Lower leg skin (tissue), 4 donors: ENCODE measurements at places on chromosomes 11 and 22. TPM values are rescaled to one million over a fixed set of nuclear protein-coding genes. Genes with fewer than 3 reads are reported as not detected.

NCF4 gene
- 5.4 TPM for total RNA-seq

GRCh38 chr11:104301776-104302175 is 137.8 kb upstream of the PDGFD start:
- DNase-seq = no peak

DNA sequence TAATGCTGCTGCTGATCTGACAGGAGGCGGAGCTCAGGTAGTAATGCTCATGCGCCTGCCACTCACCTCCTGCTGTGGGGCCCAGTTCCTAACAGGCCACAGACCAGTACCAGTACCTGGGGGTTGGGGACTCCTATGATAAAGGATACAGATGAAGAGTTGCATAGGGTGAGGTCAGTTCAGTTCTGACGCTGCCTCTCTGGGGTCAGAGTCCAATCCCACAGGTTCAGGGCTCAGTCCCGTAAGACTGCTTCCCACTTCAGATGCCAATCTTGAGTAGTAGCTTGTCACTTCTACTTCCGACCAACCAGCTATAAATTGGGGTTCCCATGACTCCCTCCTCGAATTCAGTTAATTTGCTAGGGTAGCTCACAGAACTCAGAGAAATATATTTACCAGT is 8.6 kb downstream of the ASRGL1 start:
- no peak for DNase-seq

- DNase-seq = no peak
Observed at GRCh38 chr11:111532365-111532709, 8.2 kb upstream of the LAYN start.

GRCh38 chr11:134784568-134784967 is 372.5 kb upstream of the B3GAT1 start:
- no peak for DNase-seq

DNA sequence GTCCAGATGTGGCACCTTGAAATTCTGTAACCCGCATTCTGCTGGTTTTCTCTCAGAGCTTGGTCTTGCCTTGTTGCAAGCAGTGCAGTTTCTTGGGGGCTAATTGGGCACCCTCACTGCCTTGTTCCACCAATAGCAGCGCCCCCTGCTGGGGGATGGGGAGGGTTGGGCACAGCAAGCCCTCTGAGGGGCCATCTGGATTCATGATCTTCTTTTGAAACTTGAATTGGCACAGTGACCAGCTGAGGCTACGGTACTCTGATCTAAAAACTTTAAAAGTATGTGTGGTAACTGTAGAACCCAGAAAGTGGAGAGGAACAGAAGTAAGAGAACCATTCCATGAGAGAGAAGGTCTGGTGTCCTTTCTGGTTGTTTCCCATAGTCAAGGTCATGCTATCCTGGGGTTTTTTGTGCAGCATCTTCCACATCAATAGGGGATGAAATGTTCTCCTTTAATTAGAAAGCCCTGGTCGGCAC is 64.2 kb downstream of the MED15 start:
- DNase-seq = no peak

APOL1 gene
- total RNA-seq = 0.46 TPM

DNA sequence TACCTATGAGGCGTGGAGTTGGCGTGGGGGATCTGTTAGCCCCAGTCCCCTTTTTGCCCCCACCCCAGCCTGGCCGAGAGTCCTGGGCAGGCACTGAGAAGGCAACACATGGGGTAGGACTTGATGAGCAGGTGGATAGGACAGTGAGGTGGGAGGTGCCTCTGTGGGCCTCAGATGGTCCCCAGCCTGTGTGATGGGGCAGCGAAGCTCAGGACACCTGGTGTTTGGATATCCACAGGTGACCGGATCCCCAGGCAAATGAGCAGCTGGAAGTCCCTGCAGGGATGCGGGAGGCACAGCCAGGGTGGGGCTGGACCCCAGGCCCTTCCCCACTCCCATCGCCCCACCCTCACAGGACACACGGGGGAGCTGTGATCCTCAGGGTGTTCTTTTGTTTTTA is 9.7 kb downstream of the FBLN1 start:
- no peak for DNase-seq

- no peak for DNase-seq
Observed at GRCh38 chr11:127182586-127183203, 182.1 kb upstream of the KIRREL3 start.

GRCh38 chr22:19718456-19719049 is 4.2 kb downstream of the SEPTIN5 start:
- DNase-seq = no peak

- no peak for DNase-seq
Observed at GRCh38 chr11:22207162-22207561, 14.3 kb downstream of the ANO5 start.

GRCh38 chr11:43779306-43779705 is 98.8 kb downstream of the HSD17B12 start:
- no peak for DNase-seq

DNA sequence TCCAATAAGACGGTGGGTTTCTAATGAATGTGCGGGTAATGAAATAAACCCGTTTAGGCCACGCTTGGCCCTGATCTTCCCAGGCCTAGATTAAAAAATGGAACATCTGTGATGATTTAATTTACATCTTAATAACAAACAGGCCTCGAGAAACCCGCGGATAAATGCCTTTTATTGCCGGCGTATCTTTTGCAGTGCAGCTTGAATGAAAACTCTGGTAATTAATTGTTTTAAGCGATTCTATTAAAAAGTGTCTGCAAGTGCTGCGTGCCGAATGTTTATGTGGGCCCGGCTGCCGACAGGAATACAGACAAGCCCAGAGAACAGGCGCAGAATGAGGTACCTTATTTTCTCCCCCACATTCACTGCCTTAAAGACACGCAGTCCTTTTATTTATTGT is 420.7 kb downstream of the MN1 start:
- DNase-seq = no peak

- DNase-seq = no peak
Observed at GRCh38 chr11:23563591-23563990, 703.3 kb upstream of the CCDC179 start.

- DNase-seq = no peak
Observed at GRCh38 chr11:84740050-84740449, 887.1 kb downstream of the DLG2 start.

GRCh38 chr22:42648017-42648367 is 1.2 kb downstream of the CYB5R3 start:
- DNase-seq = no peak

DNA sequence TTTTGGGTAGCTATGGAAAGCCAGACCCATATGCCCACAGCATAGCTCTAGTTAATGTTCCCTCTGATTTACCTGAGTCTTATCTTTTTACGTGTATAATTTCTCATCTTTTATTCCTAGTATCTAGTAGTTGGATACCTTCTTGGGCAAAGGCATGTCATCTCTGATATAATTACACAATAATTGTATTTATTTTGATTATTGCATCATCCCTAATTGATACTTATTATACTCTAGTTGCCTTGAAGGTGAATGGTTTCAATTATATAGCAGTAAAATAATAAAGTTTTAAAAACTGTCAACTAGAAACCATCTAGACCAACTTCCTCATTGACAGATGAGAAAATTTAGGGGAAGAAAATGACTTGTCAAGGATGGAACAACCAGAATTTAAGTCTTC is 347.3 kb downstream of the SOX6 start:
- DNase-seq = no peak

DNA sequence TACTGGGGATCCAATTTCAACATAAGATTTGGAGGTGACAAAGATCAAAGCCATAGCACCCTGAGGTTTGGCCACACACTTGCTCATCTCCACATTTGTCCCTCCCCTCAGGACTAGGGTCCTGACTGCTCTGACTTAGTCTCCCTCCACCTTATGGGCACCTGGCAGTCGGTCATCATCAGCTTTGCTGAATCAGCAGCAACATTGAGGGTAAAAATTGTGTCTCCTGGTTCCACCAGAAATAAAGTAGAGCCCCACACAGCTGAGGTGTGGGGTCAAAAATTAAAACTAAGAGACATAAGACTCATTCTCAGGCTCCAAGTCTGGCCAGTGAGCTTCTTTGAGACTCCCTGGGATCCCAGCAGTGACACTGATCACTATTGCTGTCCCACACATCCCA is 56.2 kb downstream of the GGTLC2 start:
- peak; percentile 21 for DNase-seq

KLHL35 gene
- total RNA-seq = 3.8 TPM

DNA sequence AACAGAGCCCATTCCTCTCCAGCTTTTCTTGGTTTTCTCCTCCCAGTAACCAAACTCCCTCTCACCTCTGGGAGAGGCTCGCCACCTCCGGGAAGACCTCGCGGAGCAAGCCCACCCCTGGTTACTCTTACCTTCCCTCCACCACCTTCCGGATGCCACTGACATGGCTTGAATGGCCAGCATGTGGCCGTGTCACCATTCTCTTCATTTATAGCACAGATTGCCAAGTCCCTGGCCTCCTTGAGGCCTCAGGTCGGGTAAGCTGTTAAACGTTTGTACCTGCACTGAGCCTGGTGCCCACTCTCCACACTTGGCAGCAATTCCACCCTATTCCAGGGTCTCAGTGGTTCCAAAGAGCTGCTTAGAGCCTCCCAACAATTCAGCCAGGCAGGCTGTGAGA is 8.0 kb upstream of the FXYD2 start:
- DNase-seq = no peak

OR9I1 gene
- total RNA-seq = not detected

GRCh38 chr11:120186456-120186773 is 24.4 kb upstream of the OAF start:
- DNase-seq = no peak

APOA4 gene
- total RNA-seq = not detected

DNA sequence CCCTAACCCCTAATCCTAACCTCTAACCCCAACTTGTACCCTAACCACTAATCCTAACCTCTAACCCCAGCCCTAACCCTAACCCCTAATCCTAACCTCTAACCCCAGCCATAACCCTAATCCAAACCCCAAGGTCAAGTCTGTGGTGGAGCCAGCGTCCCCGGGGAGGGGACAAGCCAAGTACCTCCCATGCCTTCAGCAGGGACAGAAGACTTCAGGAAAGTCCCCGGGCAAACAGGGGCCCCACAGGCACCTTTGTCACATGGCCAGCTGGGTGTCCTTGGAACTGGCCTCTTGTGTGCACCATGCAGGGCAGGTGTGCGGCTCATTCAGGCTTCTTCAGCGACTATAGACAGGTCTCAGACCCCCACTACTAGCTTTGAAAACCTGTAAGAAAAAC is 555.8 kb downstream of the BRD1 start:
- no peak for DNase-seq

PARVB gene
- total RNA-seq = 16.0 TPM

TPBGL gene
- not detected for total RNA-seq

OR52N2 gene
- total RNA-seq = not detected

NLRP14 gene
- not detected for total RNA-seq

CERK gene
- total RNA-seq = 41.3 TPM

DGCR2 gene
- 142 TPM for total RNA-seq

GRCh38 chr11:121231576-121232278 is 60.8 kb upstream of the SC5D start:
- no peak for DNase-seq

- no peak for DNase-seq
Observed at GRCh38 chr11:36564376-36565030, 3.3 kb upstream of the RAG1 start.

DNA sequence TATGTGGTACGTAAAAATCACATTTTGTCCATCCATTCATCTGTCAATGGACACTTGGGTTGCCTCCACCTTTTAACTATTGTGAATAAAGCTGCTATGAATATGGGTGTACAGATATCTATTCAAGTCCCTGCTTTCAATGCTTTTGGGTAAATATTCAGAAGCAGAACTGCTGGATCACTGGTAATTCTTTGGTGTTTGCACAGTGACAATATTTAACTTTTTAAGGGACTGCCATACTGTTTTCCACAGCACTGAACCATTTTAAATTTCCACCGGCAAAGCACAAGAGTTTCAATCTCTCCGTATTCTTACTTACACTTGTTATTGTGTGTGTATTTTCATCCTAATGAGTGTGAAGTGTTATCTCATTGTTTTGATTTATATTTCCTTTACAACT is 79.4 kb downstream of the RBFOX2 start:
- no peak for DNase-seq

- no peak for DNase-seq
Observed at GRCh38 chr11:62917906-62918502, 3.2 kb downstream of the CHRM1 start.

DNA sequence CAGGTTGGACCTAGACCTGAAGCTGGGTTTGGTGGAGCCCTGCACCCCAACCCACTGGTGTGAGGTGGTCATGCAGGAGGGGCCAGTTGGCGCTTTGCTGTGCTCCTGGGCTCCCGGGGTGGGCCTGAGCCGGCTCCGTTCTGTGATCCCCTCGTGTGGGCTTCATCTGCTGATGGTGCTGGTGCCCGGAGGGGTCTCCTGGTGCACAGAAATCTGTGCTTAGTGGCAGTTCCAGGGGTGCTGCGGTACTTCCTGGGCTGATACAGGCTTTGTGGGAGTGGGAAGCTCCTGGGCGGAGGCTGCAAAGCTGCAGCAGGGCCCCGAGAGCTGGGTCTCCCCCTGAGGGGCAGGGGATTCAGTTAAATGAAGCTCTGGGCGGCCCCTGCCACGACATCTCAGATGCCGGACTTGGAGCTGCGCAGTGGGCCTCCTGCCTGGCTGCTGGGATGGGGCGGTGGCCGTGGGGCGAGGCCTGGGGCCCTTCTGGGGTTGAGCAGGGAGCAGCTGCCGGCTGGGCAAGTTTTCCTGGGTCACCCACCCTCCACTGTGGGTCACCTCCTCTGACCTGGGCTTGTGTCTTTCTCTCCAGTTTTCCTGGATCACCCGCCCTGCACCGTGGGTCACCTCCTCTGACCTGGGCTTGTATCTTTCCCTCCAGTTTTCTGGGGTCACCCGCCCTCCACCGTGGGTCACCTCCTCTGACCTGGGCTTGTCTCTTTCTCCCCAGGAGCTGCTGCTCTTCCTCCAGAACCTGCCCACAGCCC is 410.5 kb downstream of the TBC1D22A start:
- no peak for DNase-seq

DNA sequence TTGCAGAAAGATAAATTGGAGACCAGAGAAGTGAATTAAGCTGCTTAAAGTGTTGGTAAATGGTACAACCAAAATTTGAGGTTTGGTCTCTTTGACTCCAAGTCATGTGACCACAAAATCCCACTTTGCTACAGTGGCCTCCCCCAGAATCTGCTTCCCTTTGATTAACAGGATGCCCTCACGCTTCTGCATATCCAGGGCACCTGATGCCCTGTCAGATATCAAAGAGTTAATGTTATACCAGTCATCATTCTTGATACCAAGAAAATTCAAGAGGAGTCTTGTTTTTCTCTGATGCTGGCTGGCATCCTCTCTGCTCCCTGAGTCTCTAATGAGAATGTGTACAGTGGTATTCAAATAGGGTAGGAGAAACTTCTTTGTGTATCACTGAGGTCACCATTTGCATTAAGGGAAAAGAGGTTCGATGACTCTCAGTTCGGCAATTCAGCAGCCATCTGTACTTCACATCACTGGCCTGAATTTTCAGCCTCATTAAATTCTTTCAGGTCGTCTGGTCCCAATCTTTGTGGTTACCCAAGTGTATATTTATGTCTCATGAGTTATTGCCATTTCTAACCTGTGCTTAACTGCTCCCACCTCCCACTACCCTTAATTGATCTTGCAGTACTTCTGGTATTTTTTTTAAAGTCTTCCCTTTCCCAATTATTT is 73.9 kb downstream of the BDNF start:
- no peak for DNase-seq

- no peak for DNase-seq
Observed at GRCh38 chr11:2296913-2297622, 4.7 kb downstream of the C11orf21 start.

MAP6 gene
- 16.1 TPM for total RNA-seq
